ENCODE measurements at places on chromosomes 1 and 21.

- no peak for DNase-seq
Measured at GRCh38 chr1:235972311-235972689, 92.6 kb downstream of the NID1 start.

DNA sequence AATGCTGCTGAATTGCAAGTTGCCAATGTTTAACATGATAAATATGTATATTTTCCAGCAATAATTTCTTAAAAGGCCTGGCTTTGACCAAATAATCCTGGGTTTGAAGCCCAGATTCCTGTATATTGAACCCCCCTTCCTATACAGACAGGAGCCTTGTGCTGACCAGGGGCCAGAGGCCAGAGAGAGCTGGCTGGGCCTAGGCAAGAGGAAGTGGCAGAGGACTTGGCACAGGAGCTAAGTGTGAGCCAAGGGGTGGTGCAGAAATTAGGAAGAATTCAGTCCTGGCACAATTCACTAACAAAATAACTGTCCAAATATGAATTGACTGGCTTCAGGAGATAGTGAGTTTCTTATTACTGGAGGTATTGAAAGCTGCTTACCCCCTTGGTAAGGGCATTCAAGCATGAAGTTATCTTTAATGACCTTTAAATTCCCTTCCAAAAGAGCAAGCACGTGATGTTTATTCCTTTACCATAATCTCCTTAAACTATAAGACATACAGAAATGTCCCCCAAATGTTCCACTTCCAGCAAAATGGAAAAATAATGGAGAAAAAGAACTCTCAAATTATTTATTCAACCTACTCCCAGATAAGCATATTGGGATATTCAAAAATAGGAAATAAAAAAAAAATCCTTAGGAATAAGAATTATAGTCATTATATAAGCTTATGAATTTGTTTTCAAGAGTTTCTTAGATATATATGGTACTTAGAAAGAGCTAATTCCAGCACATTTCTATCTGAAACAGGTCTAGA, 26.6 kb downstream of the NIBAN1 start:
- no peak for DNase-seq

DNA sequence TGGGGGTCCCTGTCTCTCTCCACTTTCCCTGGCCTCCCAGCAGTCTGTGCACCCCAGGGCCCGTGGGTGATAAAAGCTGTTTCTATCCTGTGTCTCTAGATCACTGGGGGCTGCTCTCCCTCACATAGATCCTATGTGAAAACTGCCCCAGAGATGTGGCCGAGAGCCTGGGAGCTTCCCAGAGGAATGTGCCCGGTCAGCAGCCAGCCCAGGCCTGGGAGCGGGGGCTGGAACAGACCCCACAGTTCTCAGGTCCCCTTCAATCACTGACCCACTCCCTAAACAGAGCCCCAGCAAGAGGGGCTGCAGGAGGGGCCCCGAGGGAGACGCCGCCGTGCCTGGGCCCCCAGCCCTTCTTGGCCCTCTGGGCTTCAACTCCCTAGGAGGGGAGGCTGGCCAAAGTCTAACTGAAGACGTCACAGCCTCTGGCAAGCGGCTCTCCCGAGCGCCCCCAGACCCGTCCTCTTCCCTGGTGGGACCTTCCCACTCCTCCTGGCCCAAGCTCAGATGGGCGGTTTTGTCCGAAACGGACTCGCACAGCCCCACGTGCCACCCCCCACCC, 403 bp downstream of the MXRA8 start:
- no peak for DNase-seq

DNA sequence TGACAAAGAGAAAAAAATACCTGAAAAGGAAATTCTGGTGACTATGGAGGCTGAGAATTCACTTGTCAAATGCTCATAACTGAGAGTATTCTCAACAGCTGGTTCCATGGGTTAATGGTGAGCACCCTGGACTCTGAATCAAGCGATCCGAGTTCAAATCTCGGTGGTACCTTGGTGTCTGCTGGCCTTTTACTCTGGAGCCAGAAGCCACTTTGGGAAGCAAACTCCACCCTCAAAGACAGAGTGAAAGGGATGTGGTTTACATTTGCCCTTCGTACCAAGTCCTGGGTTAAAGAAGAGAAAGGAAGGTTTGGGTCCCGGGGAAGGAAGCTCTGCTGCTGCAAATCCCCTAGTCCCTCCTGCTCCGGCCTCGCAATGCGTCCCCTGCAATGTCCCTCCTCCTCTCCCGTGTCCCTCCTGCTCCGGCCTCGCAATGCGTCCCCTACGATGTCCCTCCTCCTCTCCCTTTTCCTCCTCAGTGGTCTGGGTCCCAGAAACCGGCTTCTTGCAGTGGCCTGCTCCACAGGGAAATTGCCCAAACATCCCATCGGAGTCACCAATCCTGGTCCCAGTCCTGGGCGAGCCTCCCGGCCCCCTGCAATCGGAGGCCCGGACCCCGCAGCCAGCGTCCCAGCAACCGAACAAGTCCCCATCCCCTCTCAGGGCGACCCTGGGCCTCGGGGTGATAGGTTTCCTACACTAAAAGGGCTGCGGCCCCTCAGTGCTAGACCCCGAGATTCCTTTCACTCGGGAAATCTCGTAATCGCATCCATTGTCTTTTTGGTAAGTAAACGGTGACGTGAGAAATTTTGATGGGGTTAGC, 129.4 kb downstream of the PPIAL4G start:
- no peak for DNase-seq

DNA sequence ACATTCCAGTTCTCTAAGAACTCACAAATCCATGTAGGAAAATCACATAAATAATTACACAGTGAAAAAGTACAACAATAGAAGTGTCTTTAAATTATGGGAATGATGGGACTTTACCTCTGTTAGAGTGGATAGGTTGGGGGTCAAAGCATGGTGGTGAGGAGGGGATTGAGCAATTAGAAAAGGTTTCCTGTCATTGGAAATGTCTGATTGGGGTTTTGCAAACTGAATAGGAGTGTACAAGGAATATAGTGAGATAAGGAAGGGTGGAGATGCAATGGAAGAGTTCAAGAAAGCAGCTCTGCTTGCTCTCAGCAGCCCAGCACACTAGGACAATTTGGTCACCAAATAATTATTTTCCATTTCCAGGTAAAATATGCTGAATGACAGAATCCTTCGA, 238.8 kb downstream of the ST6GALNAC3 start:
- no peak for DNase-seq

DNA sequence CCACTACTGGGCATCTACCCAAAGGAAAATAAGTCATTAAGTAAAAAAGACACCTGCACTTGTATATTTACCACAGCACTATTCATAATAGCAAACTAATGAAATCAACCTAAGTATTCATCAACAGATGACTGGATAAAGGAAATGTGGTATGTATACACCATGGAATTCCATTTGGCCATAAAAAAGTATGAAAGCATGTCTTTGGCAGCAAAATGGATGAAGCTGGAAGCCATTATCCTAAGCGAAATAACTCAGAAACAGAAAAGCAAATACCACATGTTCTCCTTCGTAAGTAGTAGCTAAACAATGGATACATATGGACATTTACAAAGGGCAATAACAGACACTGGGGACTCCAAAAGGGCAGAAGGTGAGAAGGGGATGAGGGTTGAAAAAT, 485.7 kb upstream of the BRINP3 start:
- no peak for DNase-seq

DNA sequence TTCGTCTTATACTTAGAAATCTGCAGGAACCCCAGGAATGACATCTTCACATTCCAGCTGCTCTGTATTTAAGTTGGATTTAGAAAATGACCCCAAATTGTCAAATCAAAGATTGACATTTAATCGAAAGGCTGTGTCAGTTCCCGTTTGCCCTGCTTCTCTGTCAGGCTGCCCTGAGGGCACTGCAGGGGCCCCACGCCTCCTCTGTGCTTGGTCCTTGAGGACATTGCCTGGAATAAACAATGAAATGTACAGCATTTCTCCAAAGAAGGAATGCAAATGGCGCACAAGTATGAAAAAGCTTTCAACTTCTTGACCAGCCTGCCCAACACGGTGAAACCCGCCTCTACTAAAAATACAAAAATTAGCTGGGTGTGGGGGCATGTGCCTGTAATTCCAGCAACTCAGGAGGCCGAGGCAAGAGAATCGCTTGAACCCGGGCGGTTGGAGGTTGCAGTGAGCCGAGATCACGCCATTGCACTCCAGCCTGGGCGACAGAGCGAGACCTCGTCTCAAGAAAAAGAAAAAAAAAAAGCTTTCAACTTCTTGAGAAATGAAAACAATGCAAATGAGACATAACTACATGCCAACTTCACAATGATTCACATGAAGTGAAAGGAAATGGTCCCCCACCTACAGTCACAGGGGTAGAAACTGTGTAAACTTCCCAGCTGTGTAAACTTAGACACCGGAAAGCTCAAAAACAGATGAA, 3.0 kb downstream of the TMPRSS3 start:
- no peak for DNase-seq

DNA sequence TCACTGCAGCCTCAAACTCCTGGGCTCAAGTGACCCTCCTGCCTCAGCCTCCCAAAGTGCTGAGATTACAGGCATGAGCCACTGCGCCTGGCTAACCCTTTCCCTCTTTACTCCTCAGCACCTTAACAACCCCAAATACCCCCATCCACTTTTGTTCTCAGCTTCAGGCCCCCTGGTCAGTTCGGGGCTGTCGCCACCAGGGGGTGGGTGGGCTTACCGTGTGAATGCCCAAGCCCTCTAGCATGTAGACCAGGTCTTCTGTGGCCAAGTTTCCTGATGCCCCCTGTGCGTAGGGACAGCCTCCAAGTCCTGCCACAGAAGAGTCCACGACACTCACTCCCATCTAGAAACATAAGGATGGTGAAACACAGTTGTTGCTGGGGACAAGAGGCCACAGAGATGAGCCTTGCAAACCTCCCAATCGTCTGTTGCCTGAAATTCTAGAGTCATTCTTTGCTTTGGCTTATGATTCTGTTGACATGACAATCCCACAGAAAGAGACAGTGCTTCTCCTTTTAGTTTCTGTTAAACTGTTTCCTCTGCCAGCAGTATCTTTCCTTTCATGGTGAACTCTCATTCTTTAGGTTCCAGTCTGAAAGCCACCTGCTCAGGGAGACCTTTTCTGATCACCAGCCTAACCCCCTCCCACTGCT, 3.8 kb upstream of the GALE start:
- no peak for DNase-seq

GRCh38 chr1:172482044-172482443, 38.2 kb upstream of the PIGC start:
- no peak for DNase-seq

GRCh38 chr1:15113146-15113545, 40.4 kb upstream of the TMEM51 start:
- no peak for DNase-seq

DNA sequence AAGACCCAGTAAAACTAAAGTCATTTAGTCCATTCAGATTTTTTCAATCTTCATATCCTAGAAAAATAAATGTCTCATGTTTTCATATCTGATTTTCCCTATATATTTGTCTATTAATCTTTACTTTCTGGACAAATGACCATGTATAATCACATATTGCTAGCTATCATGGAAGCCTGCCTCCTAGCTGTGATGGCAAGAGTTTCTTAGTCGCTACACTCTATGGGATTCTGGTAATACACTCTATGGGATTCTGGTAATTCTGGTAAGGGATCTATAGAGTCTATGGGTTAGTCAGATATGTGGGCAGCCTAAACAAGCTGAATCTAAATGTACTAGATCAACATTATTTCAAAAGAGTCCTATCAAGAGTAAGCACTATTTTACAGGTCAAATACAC, 198.7 kb upstream of the LHX8 start:
- DNase-seq: no peak

- DNase-seq: no peak
Measured at GRCh38 chr1:39061951-39062350, 35.8 kb downstream of the NDUFS5 start.

DNA sequence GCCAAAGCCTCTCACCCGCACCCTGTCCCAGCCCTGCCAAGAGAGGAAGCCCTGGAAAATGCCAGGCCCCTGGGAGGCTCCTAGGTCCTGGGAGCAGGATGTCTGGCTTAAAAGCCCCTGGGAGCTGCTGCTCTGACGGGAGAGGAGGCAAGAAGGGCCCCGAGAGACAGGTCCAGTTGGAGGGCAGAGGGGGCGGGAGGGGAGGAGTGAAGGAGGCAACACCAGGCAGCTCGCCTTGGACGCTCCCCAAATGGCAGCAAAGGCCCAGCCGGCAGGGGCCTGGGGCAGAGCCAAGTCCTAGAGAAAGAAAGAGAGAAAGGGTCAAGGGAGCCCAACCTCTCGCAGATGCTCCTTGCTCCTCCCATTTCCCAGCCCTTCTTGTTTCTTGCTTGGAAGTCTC, 6.8 kb downstream of the ETV3L start:
- DNase-seq: no peak

DNA sequence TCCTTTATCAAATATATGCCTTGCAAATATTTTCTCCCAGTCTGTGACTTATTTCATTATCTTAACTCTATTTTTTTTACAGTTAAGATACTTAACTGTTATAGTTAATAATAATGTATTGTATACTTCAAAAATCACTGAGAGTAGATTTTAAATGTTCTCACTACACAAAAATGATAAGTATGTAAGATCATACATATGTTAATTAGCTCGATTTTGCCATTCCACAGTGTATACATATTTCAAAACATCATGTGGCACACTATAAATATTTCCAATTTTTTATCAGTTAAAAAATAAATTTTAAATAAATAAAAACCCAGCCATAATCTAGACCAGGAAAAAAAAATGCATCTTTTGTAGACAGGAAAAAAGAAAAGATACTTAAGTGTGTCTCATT, 27.2 kb downstream of the CTTNBP2NL start:
- DNase-seq: no peak

- no peak for DNase-seq
Measured at GRCh38 chr1:9058465-9058864, 11.0 kb downstream of the SLC2A5 start.

GRCh38 chr1:163071405-163072255, 2.5 kb downstream of the RGS4 start:
- DNase-seq: peak; percentile 45

DNA sequence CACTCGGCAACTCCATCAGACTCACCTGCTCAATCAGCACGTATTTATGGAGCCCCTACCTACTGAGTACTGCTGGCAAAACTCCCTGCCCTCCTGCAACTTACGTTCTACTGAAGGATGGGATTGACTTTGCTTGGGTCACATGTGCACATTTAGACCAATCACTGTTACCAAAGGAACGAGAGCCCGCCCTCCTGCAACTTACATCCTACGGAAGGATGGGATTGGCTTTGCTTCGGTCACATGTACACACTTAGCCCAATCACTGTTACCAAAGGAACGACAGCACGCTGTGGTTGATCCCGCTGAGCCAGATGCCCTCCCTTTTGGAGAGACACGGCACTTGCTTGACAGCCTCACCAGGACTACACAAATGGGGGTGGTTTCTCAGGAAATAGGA, 46.0 kb downstream of the UBIAD1 start:
- no peak for DNase-seq

DNA sequence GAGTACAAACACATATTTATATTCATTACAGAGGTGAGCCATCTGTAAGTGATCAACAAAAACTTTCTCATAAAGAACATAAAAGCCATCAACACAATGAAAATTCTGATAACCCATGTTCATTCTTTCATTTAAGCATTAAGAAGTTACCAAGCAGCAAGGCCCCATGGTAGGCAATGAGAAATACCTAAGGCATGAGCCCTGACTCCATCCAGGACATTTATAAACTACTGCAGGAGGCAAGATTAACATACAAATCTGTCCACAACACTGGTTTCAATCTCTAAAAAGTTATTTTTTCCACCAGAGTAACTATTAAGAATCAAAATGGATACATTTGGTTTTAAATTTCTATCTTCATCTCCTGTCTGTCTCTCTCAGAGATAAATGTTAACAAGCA, 76.1 kb downstream of the SIPA1L2 start:
- no peak for DNase-seq

GRCh38 chr1:204565617-204566582, 49.7 kb downstream of the MDM4 start:
- DNase-seq: peak; percentile 57

- no peak for DNase-seq
Measured at GRCh38 chr1:15882665-15883064, 35.2 kb downstream of the SPEN start.

All from neuronal stem cell (in vitro differentiated cells).